ENCODE measurements at places on chromosomes 11 and 22. TPM values are rescaled to one million over a fixed set of nuclear protein-coding genes. Genes with fewer than 3 reads are reported as not detected.

Gene SART1
- total RNA-seq, result 33.5 TPM

Gene TMEM179B
- total RNA-seq, result 104 TPM

Gene OR51B2
- total RNA-seq, result not detected

Gene ISX
- total RNA-seq, result 159 TPM

Gene UBQLNL
- total RNA-seq, result 0.48 TPM

Gene HEPACAM
- total RNA-seq, result not detected

Gene GAL3ST3
- total RNA-seq, result not detected

Gene IGLL1
- total RNA-seq, result not detected

Gene TPBGL
- not detected for total RNA-seq

Gene RTN4R
- total RNA-seq, result not detected

Gene SCGB2A2
- not detected for total RNA-seq

Gene OR5P2
- not detected for total RNA-seq

Gene MIOX
- not detected for total RNA-seq

Gene PGA5
- total RNA-seq, result not detected

Gene DGCR6
- total RNA-seq, result 1.5 TPM

Gene TYMP
- 35.5 TPM for total RNA-seq

Gene PLEKHB1
- total RNA-seq, result 23.5 TPM

Gene DNAJB7
- total RNA-seq, result 0.64 TPM

Gene PRDM11
- total RNA-seq, result 11.2 TPM

Gene HEPN1
- not detected for total RNA-seq

Gene HBG2
- total RNA-seq, result not detected

Gene KIRREL3
- 15.7 TPM for total RNA-seq

Gene CAPN5
- total RNA-seq, result 219 TPM

Gene PLAAT5
- not detected for total RNA-seq

Gene SCUBE2
- total RNA-seq, result 7.5 TPM

Gene C11orf65
- 1.1 TPM for total RNA-seq

Gene SLC17A6
- total RNA-seq, result not detected

Gene KCNK4
- 0.27 TPM for total RNA-seq

Gene INSC
- total RNA-seq, result 1.9 TPM

Gene RCOR2
- total RNA-seq, result 0.82 TPM

Gene C22orf42
- not detected for total RNA-seq

Gene OR5B21
- not detected for total RNA-seq

Gene PTPN5
- not detected for total RNA-seq

Gene OTOG
- total RNA-seq, result not detected

Gene STK33
- 14.2 TPM for total RNA-seq

Gene TALDO1
- total RNA-seq, result 133 TPM

Gene CAVIN3
- total RNA-seq, result 36.0 TPM

Gene YAP1
- total RNA-seq, result 90.5 TPM

Gene CNTF
- total RNA-seq, result not detected

Gene TMPRSS13
- not detected for total RNA-seq

Gene KCNJ1
- not detected for total RNA-seq

Gene IGLL5
- total RNA-seq, result 33.8 TPM

Gene COMMD9
- total RNA-seq, result 32.4 TPM

Gene OR2AG2
- total RNA-seq, result 0.14 TPM

Gene PNPLA3
- total RNA-seq, result not detected

Gene RIC3
- total RNA-seq, result 6.2 TPM

Gene HSPA8
- 710 TPM for total RNA-seq
